Mesothelial cell of epicardium (in vitro differentiated cells): ENCODE measurements at places on chromosomes 12 and 14. TPM values are rescaled to one million over a fixed set of nuclear protein-coding genes. Genes with fewer than 3 reads are reported as not detected.

GRCh38 chr14:21334202-21334906 lies 49.5 kb downstream of the SUPT16H start:
- no peak for DNase-seq
- H3K27me3 ChIP-seq, result no peaks in the 10 kb centered on the region
- H3K4me1 ChIP-seq, result no peaks in the 10 kb centered on the region
- no peak overlapping the region for H3K27ac ChIP-seq
- no peaks in the 10 kb centered on the region for H3K36me3 ChIP-seq

DNA sequence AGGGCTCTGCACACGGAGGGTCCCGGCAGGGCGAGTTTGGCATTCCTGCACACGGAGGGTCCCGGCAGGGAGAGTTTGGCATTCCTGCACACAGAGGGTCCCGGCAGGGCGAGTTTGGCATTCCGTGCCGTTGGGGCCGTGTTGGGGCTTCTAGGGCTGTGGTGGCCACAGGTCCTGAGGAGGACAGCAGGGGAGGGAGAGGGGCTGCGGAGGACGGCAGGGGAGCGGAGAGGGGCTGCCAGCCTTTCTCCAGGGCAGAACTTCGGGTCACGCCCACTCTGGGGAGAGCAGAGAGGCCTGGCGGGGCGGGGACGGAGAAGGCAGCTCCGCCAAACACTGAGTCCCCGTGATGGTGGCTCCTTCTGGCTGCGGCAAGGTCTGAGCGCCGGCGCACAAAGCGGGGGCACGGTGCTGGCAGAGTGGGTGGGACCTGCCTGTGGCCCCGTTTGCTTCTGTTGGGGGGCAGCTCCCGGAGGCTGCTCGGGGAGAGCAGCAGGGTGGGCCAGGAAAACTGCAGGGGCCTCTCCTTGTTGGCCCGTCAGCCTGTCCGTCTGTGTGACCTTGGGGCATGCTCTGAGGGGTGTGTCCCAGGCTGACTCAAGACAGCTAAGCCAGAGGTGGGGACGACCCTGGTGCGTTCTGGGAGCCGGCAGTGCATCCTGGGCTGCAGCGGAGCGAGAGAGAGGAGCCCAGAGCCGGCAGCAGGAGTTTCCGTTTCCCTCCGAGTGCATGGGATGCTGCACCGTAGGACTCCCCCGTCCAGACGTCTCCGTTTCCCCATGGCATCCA lies 60.2 kb downstream of the LRCOL1 start:
- DNase-seq, result no peak
- H3K36me3 ChIP-seq, result no peaks in the 10 kb centered on the region
- H3K27me3 ChIP-seq, result peaks cover 18% of the 10 kb centered on the region
- peak overlapping the region; percentile 28 for H3K4me3 ChIP-seq
- H3K4me1 ChIP-seq, result peaks cover 10% of the 10 kb centered on the region

- H3K4me1 ChIP-seq, result peaks cover 2% of the 10 kb centered on the region
- no peak overlapping the region for H3K4me3 ChIP-seq
- H3K36me3 ChIP-seq, result no peaks in the 10 kb centered on the region
- no peak for DNase-seq
- no peaks in the 10 kb centered on the region for H3K27me3 ChIP-seq
These were observed 23.5 kb upstream of the SMAGP start for GRCh38 chr12:51293696-51294095.

DNA sequence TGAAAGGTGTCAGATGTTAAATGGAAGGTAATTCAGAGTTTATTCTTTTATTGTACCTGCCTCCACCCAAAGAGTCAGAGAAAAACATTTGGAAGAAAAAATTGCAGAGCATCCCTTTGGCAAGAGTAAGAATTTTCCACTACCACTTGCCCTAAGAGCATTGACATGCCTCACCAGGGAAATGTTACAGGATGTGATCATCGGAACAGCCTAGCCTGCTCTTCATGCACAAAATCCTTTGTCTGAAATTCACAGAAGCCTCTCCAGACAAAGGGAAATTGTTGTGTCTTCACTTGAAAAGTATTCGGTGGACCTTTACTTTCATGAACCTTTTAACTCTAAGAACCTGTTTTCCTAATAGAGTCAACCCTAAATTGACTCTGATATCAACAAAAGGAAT lies 36.9 kb downstream of the ATP2A2 start:
- no peak for DNase-seq
- H3K36me3 ChIP-seq, result peaks cover 17% of the 10 kb centered on the region
- H3K27me3 ChIP-seq, result no peaks in the 10 kb centered on the region
- no peak overlapping the region for H3K4me3 ChIP-seq

DNA sequence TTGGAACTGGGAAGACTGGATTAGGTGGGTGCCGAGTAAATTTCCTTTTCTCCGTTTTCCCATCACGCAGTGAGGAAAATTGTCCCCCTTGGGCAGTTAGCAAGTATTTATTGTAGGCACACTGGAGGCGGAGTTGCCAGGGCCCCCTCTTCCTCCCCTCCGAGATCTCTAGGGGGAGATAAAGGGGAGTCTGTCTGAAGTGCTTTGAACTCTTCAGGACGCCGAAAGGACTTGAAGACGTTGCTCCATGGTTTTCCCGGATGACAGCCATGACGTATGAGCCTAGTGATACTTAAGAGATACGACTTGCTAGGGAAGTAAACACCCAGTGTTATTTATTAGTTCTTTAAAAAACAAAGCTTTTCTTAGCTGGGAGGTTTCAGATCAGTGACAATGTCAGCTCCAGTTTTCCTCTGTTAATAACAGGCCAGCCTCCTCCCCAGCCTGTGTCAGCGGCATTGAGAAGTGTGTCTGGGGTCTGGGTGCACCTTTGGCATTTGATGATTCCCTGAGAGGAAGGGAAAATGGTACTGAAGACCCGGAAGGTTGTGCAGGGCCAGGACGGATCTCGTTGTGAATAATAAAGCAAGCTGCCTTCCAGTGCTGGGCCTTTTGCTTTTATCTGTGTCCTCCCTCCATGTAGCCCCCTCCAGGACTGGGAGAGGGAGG lies 78.7 kb downstream of the TSPAN9 start:
- H3K4me1 ChIP-seq, result peaks cover 62% of the 10 kb centered on the region
- DNase-seq, result no peak
- H3K27ac ChIP-seq, result peak overlapping the region; percentile 92
- no peaks in the 10 kb centered on the region for H3K36me3 ChIP-seq
- H3K27me3 ChIP-seq, result no peaks in the 10 kb centered on the region
- peak overlapping the region; percentile 28 for H3K4me3 ChIP-seq

DNA sequence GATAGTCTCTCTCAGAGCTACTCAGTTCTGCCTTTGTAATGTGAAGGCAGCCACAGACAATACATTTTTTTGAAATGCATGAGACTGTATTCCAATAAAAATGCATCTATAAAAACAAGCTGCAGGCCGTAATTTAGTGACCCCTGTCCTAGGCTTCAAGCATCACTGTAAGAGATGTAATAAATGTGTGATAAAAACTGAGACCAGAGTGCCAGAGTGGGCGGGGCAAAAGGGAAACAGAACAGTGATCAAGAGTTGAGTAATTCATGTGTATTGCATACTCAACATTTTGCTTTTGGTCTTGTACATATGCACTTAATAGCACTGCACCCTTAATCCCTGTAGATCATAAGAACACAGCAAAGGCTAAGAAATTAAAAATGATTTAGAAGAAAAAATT lies 743.5 kb downstream of the DIO2 start:
- no peak for DNase-seq
- peaks cover 14% of the 10 kb centered on the region for H3K4me1 ChIP-seq

GRCh38 chr14:105527826-105528585 lies 1.6 kb downstream of the TMEM121 start:
- peak; percentile 87 for DNase-seq
- peaks cover 41% of the 10 kb centered on the region for H3K27me3 ChIP-seq
- no peaks in the 10 kb centered on the region for H3K36me3 ChIP-seq
- H3K27ac ChIP-seq, result no peak overlapping the region
- H3K4me3 ChIP-seq, result peak overlapping the region; percentile 61

DNA sequence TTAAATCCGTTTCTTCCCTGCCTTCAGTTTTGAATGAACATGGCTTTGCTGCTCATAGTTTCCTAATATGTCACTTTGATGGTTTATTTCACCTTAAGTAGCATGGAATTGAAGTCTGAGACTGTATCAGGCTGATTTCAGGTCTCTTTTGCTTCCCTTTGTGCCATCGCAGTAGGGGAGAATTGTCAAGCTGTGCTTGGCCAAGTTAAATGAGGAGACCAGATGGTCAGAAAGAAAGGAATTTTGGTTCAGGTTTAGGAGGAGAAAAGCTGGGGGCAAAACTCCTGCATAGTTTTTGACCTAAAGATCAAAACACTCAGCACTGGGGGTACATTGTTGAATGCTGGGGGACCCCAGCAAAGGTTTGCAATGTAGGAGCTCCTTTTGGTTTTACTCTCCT lies 398.4 kb downstream of the NUAK1 start:
- H3K4me1 ChIP-seq, result peaks cover 16% of the 10 kb centered on the region
- DNase-seq, result no peak
- H3K36me3 ChIP-seq, result no peaks in the 10 kb centered on the region
- no peak overlapping the region for H3K4me3 ChIP-seq
- no peaks in the 10 kb centered on the region for H3K27me3 ChIP-seq
- H3K27ac ChIP-seq, result no peak overlapping the region

DNA sequence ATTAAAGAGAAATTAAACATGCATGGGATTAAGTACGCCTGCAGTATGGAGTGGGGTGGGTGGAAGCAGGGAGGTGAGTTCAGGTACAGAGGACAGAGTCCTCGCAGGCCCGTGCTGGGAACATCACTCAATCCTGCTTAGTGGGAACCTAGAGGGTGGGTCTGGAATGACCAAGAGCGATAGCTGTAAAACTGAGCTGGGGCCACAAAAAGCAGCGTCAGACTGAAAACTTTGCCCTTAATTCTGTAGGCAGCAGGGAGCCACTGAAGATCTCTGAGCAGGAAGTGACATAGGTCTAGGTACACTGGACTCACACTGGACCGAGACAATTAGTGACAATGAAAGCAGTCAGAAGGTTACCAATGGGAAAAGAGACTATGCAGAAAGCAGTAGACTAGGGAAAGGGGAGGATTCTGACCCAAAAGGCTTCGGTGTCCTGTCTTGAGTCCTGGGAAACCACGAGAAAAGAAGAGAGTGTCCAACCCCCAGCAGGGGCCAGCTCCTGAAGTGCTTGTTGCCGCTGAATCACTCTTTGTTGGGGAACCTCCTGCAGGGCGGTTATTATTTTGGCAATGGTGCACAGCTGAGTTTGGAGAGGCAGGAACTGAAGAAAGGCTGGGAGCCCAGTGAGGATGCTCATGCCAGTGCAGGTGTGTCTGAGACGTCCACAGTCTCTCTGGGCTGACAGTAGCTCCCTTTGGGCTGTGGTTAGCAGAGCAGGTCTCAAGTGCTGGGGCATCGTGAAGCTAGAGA lies 97.4 kb downstream of the PLXNC1 start:
- peaks cover 15% of the 10 kb centered on the region for H3K27me3 ChIP-seq
- peaks cover 7% of the 10 kb centered on the region for H3K4me1 ChIP-seq
- DNase-seq, result no peak
- H3K36me3 ChIP-seq, result no peaks in the 10 kb centered on the region
- no peak overlapping the region for H3K27ac ChIP-seq
- no peak overlapping the region for H3K4me3 ChIP-seq

GRCh38 chr14:63421919-63422318 lies 103.2 kb upstream of the GPHB5 start:
- H3K4me3 ChIP-seq, result no peak overlapping the region
- no peaks in the 10 kb centered on the region for H3K27me3 ChIP-seq
- no peak overlapping the region for H3K27ac ChIP-seq
- peaks cover 12% of the 10 kb centered on the region for H3K4me1 ChIP-seq

DNA sequence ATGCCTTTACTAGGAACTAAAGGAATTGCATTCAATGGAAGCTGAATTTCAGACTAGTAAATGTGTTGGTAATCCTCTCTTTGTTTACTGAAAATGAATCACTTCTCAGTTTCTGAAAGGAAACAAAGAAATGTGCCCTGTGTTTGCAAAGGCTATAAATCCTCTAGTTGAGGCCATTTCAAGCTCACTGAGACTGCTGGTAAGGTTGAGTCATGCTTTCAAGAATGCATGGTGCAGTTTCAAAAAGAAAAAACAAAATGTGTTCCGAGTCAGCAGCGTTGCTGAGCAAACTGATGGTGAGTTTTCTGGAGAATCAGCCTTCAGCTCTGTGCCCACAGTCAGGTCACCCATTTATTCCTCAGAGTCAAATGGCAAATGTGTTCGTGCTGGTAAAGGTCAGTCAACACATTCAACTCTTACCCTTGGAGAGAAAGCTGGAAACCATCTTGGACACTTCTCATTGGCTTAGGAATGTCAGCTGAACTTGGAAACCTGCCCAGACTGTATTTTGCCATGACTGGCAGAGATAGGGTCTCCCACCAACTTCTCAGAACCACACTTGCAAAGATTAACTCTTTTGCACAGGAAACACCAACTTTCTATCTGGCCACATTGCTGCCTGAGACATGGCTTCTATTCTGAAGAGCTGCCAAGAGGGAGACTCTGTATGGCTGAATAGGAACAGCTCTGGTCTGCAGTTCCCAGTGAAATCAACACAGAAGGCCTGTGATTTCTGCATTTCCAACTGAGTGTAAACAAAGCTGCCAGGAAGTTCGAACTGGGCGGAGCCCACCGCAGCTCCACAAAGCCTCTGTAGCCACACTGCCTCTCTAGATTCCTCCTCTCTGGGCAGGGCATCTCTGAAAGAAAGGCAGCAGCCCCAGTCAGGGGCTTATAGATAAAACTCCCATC lies 484.4 kb downstream of the ATP23 start:
- DNase-seq, result no peak
- peak overlapping the region; percentile 92 for H3K27ac ChIP-seq
- no peaks in the 10 kb centered on the region for H3K27me3 ChIP-seq
- peaks cover 10% of the 10 kb centered on the region for H3K36me3 ChIP-seq
- H3K4me1 ChIP-seq, result peaks cover 55% of the 10 kb centered on the region

DNA sequence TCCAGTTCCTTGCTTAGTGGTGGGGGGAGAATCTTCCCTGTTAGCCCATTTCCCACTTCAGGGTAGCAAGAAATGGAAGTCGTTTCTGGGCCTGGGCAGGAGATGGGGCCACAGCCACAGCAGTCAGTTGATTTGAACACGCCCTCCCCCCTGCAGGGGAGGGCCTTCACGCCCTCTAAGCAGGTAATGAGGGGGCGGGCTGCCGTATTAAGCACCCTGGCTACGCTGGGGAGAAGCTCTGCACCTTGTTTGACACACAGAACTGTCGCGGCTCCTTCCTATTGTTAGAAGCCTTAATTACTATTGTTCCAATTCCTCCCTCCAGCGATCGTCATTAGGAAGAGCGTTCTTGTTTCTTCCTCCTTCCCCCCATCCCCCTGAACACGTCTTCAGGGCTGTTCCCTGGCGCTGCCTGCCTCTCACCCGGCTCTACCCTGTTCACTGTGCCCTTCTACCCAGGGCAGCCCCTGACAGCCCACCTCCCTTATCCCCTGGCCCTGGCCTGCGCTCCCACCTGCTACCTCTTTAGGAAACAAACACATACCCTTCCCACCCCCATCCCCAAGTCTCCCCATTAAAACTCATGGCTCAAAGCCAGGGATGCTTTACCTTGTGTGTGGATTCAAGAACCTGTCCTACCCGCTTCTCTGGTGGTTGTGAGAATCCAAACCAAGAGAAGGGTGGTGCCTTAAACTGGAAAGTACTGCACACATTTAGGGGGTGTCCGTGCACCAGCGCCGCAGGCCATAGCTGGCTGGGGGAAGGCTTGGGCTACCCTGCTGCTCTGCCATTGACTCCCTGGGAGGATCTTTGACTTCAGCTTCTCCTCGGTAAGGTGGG lies 137.6 kb downstream of the TSPAN9 start:
- DNase-seq, result no peak
- H3K4me3 ChIP-seq, result no peak overlapping the region
- H3K27ac ChIP-seq, result no peak overlapping the region

GRCh38 chr12:121786440-121786825 lies 7.1 kb downstream of the RHOF start:
- no peaks in the 10 kb centered on the region for H3K36me3 ChIP-seq
- peaks cover 19% of the 10 kb centered on the region for H3K4me1 ChIP-seq
- no peak for DNase-seq
- no peaks in the 10 kb centered on the region for H3K27me3 ChIP-seq
- H3K27ac ChIP-seq, result no peak overlapping the region

The ACOT4 gene
- 1.4 to 1.6 TPM (median 1.5 TPM) in 3 replicates for total RNA-seq

The STAB2 gene
- total RNA-seq, result not detected in 3 replicates

The WNT5B gene
- total RNA-seq, result 54.4 to 58.3 TPM (median 56.2 TPM) in 3 replicates

The KLHL42 gene
- total RNA-seq, result 38.6 to 39.8 TPM (median 38.7 TPM) in 3 replicates

The SSPN gene
- 19.4 to 26.8 TPM (median 23.1 TPM) in 3 replicates for total RNA-seq

The SDR39U1 gene
- total RNA-seq, result 56.7 to 69.3 TPM (median 64.2 TPM) in 3 replicates

The AQP6 gene
- 0.11 to 0.16 TPM (median 0.11 TPM) in 3 replicates for total RNA-seq

The HOMEZ gene
- total RNA-seq, result 11.9 to 14.4 TPM (median 13.7 TPM) in 3 replicates
